ENCODE measurements at places on chromosomes 11 and 22.

DNA sequence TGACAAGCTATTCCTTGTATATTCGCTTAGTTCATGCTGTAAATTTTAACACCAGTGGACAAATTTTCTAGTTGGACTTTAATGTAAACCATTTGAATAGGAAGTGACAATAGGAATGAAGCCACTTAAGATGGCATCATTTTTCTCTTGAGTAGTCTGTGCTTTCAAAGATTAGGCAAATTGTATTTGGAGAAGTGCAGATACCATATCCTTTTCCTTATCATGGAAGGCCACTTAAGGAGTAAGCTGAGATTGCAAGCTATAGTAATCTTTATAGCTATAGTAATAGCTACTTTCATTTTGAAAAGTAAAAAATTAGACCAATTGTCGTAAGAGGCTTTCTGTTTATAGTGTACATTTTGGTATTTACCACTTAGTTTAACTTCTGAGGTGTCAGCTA is 12.8 kb downstream of the CAPRIN1 start:
- DNase-seq, result no peak

DNA sequence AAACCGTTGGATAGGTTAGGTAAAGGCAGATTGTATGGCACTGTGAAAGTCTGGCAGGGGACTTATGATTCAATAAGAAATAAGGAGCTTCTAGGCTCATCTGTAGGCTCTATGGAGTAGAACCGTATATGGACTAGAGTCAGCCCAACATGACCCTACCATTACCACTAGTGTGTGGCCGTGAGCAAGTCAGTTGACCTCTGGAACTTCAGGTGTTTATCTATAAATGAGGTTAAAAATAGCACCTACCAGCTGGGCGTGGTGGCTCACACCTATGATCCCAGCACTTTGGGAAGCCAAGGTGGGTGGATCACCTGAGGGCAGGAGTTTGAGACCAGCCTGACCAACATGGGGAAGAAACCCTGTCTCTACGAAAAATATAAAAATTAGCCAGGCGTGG is 4.4 kb downstream of the HINFP start:
- no peak for DNase-seq

- no peak for DNase-seq
These were observed 19.7 kb downstream of the NNMT start for GRCh38 chr11:114315749-114316368.

GRCh38 chr22:30654361-30654760 is 13.3 kb downstream of the DUSP18 start:
- DNase-seq, result no peak

DNA sequence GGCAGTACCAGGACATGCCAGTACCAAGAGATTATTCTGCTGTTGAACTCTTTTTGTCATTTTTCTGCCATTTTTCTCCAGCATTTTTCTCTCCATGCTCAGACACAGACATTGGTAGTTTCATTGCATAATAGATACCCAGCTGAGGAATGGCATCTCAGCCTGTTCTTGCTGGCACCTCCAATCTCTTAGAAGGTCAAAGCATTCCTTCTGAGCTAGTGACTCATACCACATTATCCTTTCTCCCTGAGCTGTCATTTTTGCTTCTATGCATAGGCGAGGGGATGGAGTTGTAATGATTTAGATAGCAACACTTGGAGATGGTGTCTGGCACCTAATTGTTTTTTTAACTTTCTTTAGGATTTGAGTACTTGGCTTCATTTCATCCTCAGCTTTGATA is 321.1 kb downstream of the NELL1 start:
- DNase-seq, result no peak

DNA sequence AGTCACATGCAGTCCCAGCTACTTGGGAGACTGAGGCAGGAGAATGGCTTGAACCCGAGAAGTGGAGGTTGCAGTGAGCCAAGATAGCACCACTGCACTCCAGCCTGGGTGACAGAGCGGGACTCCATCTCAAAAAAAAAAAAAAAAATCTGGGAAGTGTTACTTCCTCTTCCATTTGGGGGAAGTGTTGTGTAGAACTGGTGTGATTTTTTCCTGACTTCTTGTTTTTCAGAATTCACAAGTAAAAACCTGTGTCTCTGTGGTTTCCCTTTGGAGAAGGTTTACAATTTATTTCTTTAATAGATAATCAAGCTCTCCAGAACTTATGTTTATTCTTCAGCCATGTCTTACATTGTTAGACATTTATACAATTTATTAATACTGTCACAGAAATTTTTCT is 396.1 kb downstream of the BRD1 start:
- DNase-seq, result no peak

- no peak for DNase-seq
These were observed 23.2 kb downstream of the ACAT1 start for GRCh38 chr11:108144615-108145014.

- DNase-seq, result no peak
These were observed 731.1 kb upstream of the LUZP2 start for GRCh38 chr11:23765682-23766252.

- no peak for DNase-seq
These were observed 1.3 kb downstream of the COA4 start for GRCh38 chr11:73875380-73875779.

- no peak for DNase-seq
These were observed 104.4 kb downstream of the FANCF start for GRCh38 chr11:22521226-22521625.

DNA sequence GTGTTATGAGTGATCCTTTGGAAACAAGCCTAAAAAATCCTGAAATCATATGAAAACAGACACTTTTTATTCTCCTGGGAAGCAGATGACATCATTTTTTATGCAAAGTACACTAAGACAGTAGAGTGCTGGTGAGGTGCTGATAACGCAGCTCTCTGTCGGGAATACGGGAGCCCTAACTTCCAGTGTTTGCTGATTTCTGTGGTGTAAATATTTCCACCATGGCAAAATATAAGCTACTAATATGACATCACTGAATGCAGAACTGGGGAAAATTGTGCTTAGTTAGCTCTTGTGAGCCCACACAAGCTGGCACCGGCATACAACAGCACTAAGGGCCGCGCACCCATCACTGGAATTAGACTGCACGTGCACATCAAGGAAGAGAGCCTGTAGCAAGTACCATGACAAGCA is 82.6 kb downstream of the FAM76B start:
- DNase-seq, result no peak

- DNase-seq, result no peak
These were observed 695.7 kb downstream of the NELL1 start for GRCh38 chr11:21364866-21365624.

- no peak for DNase-seq
These were observed 82.2 kb upstream of the SEPTIN5 start for GRCh38 chr22:19631899-19632667.

DNA sequence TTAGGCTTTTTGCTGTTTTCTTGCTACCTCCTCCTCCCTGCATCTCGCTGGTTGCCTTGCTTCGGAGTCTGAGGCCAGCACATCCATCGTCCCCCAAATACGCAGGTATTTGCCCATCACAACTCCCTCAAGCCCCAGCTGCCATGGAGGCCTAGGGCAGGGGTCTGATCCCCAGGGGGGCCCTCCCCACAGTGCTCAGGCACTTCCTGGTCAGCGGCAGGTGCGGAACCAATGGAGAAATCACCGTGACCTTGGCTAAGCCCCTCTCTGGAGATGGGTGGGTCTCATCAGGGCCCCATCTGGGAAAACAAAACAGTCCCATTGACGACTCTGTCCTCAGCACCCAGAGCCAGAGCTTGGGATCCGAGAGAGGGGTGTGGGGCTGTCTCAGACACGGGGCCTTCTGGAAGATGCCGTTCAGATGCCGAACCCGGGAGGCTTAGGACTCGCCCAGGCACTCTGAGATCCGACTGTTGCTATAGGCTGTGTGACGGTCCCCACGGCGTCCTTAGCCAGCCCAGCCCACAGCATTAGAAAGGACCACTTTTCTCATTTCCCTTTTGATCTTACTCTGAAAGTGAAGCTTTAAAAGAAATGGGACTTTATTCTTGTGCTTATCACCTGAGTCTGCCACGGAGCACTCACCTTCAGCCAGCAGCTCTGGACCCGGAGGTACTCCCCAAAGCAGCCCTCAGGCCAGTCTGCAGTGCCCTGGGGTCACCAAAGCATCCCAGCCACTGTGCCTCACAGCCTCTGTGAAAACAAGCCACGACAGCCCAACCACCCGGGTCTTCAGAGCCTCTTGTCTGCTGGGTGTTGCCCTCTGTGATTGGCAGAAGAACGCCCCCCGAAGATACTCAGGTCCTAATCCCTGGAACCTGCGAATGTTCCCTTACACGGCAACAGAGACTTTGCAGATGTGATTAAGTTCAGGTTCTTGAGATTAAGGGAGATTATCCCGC is 61.2 kb upstream of the SLC22A12 start:
- DNase-seq, result no peak

DNA sequence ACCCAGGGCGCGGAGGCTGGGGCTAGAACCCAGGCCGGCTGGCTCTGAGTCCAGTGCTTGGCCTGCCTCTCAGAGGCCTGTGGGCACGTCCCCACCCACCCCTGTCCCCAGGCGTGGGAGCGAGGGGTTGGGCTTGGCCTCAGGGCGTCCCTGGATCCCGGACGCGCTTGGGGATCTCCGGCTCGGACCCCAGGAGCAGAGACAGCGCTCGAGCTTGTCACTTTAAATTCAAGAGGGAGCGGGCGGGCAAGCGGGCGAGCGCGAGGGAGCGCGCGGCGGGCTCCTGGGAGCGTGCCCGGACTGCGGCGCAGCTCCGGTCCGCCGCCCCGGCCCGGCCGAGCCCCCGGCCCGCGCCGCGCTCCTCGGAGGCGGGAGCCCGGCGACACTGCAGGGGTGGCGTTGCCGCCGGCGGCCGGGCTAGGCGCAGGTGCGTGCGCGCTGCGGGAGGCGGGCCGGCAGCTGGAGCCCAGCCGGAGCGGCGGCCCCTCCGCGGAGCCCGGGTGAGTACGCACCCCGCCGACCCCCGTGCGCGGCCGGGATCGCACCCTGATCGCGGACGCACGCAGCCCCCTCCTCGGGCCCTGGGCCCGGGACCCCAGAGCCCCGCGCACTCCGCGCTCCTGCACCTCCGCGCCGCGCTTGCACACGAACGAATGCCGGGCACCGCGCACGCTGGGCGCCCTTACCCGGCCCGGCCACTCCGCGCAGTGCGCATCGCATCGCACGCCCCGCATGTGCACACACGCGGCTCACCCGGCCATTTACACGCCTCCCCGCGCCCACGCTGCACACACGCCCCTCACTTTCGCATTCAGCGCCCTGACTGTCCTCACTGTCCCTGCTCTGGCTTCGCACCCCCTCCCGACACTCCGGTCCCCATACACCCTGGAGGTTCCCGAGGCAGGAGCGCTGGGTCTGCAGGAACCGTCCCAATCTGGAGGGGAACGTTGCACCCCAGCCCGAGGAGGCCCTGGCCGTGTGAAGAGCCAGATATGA is at the start of gene SYT12:
TSS of gene SYT12 (plus strand) at position 174 of the 996 bp plus-strand sequence. CDS start 7,011 bp downstream, outside the sequence.
- DNase-seq, result no peak

GRCh38 chr22:48424661-48425060 is 1403.0 kb downstream of the BRD1 start:
- no peak for DNase-seq

DNA sequence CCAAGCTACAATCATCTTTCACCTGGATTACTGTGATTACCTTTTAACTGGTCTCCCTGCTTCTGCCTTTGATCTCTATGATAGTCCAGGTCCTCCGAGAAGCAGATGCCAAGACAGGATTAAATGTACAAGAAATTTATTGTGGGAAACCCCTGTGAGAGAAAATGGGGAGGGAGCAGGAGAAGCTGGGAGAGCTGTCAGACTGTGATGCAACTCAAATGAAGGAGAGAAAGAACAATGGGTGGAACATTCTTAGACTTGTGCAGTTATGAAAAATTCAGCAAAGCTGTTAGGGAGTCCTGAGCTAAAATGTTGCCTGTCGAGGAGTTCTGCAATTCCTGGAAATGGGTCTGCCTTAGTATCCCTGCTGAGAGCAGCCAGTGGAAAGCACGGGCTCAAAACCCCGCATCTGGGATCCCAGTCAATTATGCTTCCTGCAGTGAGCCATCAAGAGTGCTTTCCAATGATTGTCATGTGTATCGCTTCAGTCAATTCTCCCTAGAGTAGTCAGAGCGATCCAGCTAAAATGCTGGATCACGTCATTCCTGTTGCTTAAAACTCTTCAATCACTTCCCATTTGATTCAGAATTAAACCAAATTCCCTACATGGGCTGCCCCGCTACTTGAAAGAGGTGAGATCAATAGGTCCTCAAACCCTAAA is 16.5 kb upstream of the CSTF3 start:
- DNase-seq, result no peak

DNA sequence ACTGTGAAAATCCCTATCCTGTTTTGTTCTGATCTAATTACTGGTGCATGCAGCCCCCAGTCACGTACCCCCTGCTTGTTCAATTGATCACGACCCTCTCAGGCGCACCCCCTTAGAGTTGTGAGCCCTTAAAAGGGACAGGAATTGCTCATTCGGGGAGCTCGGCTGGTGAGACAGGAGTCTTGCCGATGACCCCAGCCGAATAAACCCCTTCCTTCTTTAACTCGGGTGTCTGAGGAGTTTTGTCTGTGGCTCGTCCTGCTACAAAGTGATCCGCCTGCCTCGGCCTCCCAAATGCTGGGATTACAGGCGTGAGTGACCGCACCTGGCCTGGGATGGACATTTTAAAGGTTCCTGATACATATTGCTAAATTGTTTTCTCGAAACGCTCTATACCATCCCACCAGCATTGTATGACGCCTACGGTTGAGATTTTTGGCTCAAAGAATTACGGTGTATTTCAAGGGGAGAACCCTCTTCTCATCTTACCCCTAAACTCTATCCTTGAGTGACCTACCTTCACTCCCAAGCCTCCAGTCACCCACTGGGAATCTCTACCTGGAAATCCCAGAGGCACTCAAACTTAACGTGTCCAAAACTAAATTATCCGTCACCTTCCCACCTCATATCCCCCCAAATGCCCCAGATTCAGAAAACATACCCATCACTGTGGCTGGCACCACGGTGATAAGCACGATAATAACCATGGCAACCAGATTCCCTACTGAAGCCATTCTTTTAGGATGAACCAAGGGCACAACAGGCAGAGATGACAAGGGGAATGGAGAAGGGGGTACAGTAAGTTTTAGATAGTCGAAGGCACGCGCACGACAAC is 789 bp upstream of the POLA2 start:
- DNase-seq, result no peak

- DNase-seq, result no peak
These were observed 52.8 kb downstream of the CCDC81 start for GRCh38 chr11:86427441-86427840.

DNA sequence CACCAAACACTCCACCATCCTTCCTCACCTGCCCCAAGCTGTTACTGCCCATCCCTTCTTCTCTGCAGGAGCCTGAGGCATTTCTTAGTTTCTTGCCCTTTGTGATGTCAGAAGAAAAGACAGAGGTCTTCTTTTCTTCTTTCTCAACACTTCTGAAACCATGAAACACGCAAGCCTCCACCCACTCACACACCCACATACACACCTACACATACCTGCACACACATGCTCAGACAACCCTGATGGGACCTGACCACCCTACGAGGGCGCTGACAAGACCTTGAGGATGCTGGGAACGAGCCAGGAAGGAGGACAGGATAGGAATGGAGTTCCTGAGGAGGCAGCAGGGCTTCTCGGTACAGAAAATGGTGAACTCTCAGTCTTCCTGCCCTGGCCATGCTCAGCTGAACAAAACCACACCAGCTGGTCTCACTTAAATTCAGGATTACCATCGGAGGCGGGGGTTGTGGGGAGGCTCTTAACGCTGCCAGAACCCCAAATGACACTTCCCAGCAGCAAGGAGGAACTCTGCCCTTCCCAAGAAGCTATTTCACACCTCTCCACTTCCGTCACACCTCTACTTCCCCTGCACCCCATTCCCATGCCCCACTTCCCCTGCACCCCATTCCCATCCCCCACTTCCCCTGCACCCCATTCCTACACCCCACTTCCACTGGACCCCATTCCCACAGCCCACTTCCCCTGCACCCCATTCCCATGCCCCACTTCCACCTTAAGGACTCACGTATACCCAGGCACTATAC is 41.0 kb downstream of the CSF2RB start:
- DNase-seq, result no peak

GRCh38 chr11:5421811-5422210 is at the start of gene OR51Q1:
TSS of gene OR51Q1 (plus strand) at chr11:5422111. CDS start at chr11:5422201, 90 bp downstream.
- no peak for DNase-seq

Data from activated CD8-positive, alpha-beta memory T cell treated with anti-CD3 and anti-CD28 coated beads for 4 hours (primary cell).